ENCODE measurements at places on chromosomes 1 and 21. TPM values are rescaled to one million over a fixed set of nuclear protein-coding genes. Genes with fewer than 3 reads are reported as not detected.

GRCh38 chr1:107138767-107139445 lies 1.9 kb upstream of the NTNG1 start:
- no peak for DNase-seq
- H3K27ac ChIP-seq = no peak overlapping the region
- no peaks in the 10 kb centered on the region for H3K36me3 ChIP-seq
- H3K4me3 ChIP-seq = no peak overlapping the region
- H3K4me1 ChIP-seq = peaks cover 19% of the 10 kb centered on the region
- peaks cover 13% of the 10 kb centered on the region for H3K27me3 ChIP-seq

- DNase-seq = no peak
- H3K4me1 ChIP-seq = peaks cover 23% of the 10 kb centered on the region
- H3K36me3 ChIP-seq = no peaks in the 10 kb centered on the region
- no peak overlapping the region for H3K27ac ChIP-seq
Observed at GRCh38 chr1:33275195-33275594, 18.9 kb downstream of the ZNF362 start.

DNA sequence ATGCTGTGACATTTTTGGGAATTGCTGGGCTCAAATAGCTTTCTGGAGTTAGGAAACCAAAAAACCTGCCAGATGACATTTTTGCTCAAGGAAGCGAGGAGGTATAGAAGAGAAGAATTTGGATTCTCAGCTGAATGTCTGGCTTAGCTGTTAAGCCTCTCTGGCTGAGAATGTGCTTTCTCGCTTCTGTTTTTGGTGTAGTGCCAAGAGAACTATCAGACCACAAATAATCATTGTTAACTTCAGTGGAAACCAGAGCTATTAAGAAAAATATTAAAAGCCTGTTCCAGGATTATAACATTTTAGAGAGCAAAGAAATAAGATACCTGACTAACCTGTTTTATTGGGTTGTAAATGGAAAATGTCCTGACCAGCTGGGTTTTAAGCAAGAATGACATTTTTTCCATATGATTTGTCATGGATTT lies 39.5 kb upstream of the DIPK1A start:
- H3K27ac ChIP-seq = no peak overlapping the region
- no peak overlapping the region for H3K4me3 ChIP-seq
- H3K36me3 ChIP-seq = no peaks in the 10 kb centered on the region
- no peak for DNase-seq
- H3K4me1 ChIP-seq = no peaks in the 10 kb centered on the region

GRCh38 chr1:2019172-2019543 lies at the start of gene GABRD:
Gene GABRD (plus strand): TSS chr1:2019345. CDS start chr1:2019424, 79 bp downstream.
- no peaks in the 10 kb centered on the region for H3K36me3 ChIP-seq
- H3K27me3 ChIP-seq = peaks cover 27% of the 10 kb centered on the region
- no peak within 1 kb of the TSS for H3K27ac ChIP-seq
- peaks cover 12% of the 10 kb centered on the region for H3K4me1 ChIP-seq

DNA sequence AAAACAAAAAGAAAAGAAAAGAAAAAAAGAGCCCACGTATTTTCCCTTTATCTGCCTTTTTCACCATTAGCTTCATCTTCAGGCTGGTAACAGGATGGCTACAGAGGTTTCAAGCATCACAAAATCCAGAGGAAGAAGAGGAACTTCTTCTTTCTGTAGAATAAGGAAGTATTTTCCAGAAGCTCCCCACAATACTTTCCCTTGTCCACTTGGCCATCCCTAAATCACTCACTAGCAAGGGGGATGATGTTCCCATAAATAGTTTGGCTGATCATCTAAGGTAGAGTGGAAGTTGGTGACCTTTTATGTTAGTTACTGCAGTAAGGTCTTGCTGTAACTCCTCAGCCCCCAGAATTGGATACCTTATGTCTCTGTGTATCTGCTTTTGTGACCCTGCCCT lies 45.1 kb upstream of the RNF11 start:
- H3K4me1 ChIP-seq = no peaks in the 10 kb centered on the region
- H3K4me3 ChIP-seq = no peak overlapping the region
- no peak for DNase-seq
- H3K36me3 ChIP-seq = no peaks in the 10 kb centered on the region
- no peaks in the 10 kb centered on the region for H3K27me3 ChIP-seq
- no peak overlapping the region for H3K27ac ChIP-seq

DNA sequence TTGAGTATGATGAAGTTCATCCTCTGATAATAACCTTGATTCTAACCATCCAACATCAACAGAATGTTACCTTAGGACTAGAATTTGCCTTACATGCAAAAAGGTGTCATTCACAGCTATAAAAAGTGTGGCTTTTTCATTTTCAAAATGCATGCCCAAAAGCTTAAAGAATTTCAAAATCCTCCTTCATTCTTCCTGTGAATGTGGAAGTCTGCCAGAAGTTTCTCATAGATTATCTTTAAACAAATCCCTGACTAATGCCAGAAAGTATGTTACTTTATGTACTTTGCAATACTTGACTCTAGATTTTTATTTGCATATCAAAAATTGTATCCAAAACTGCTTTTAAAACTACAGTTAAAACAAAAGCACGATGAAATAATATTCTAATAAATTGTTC lies 270.6 kb upstream of the ZRANB2 start:
- H3K4me1 ChIP-seq = no peaks in the 10 kb centered on the region
- no peak overlapping the region for H3K4me3 ChIP-seq
- H3K27me3 ChIP-seq = no peaks in the 10 kb centered on the region
- no peaks in the 10 kb centered on the region for H3K36me3 ChIP-seq

DNA sequence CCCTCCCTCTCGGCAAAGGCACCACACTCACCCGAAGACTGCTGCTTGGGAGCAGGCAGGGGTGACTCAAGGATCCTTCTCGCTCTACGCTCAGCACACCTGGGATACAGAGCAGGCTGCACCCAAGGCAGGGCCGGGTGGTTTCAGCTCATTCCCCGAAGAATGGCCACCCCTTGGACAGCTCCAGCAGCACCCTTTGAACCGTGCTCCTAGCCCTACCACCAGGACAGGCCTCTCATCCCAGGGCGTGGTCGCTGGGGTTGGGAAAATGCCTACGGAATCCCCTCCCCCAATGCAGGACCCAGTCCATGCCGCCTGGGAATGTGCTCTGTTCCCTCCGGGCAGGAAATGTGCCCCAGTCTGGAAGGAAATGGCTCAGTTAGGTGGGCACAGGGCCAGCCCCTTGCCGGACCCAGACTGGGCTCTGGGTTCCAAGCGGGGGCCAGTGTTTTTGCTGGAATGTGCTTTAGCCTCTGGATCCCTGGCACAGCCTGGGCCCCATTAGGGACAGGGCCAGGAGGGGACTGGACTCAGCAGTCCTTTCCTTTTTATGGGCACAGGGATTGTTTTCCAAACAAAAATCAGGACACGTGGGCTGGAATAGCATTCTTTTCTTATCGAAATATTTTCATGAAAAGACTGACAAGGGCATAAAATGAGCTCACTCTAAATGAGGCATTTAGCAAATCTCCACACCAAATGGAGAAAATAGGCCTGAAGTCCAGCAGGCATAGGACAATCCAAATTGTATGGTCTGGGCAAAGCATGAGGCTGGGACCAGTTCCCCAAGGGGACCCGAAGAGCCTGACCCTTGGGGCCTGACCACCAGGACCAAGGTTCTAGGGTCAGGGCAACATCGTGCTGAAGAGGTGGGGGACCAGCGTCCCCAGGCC lies 7.3 kb downstream of the TMEM82 start:
- no peak overlapping the region for H3K27ac ChIP-seq
- no peaks in the 10 kb centered on the region for H3K4me1 ChIP-seq
- H3K36me3 ChIP-seq = no peaks in the 10 kb centered on the region
- H3K4me3 ChIP-seq = no peak overlapping the region
- H3K27me3 ChIP-seq = no peaks in the 10 kb centered on the region

DNA sequence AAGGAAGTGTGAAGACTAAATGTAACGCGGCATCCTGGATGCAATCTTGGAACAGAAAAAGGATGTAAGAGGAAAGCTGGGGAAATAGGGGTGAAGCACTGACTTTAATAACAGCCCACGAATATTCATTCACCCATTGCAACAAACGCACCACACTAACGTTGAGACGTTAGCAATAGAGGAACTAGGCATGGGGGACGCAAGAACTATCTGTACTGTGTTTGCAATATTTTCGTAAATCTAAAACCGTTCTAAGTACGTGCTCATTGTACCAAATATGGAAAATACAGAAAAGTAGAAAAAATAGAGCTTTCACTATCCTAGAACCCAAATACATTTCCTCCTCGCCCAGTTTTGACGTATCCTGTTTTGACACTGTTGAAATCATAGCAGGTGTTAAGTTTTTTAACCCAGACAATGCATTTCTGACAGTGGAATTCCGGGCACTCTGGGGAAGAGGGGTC lies 3.9 kb downstream of the LAPTM5 start:
- peaks cover 84% of the 10 kb centered on the region for H3K4me1 ChIP-seq
- H3K27ac ChIP-seq = peak overlapping the region; percentile 92
- peaks cover 9% of the 10 kb centered on the region for H3K36me3 ChIP-seq
- H3K27me3 ChIP-seq = no peaks in the 10 kb centered on the region
- peak overlapping the region; percentile 96 for H3K4me3 ChIP-seq
- no peak for DNase-seq

- H3K27ac ChIP-seq = no peak overlapping the region
- peaks cover 35% of the 10 kb centered on the region for H3K4me1 ChIP-seq
- no peaks in the 10 kb centered on the region for H3K27me3 ChIP-seq
- H3K4me3 ChIP-seq = no peak overlapping the region
Observed at GRCh38 chr21:26072666-26073615, 97.6 kb downstream of the APP start.

DNA sequence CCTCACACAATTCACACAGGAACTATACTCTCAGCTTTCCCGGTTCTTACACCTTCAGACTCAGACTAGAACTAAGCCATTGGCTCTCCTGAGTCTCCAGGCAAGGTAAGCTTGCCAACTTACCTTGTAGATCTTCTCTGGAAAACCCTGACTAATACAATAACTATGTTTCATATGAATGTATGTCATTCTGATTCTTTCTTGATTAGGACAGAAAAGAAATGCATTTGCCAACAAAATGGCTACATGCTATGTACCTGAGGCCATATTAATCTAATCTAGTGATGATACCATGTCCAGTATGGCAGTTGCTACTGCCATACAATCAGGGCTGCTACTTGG lies 9.8 kb upstream of the ZSWIM5 start:
- no peaks in the 10 kb centered on the region for H3K27me3 ChIP-seq
- no peak overlapping the region for H3K4me3 ChIP-seq

- no peak overlapping the region for H3K27ac ChIP-seq
- H3K27me3 ChIP-seq = no peaks in the 10 kb centered on the region
- no peak overlapping the region for H3K4me3 ChIP-seq
- DNase-seq = no peak
Observed at GRCh38 chr1:76281306-76281705, 206.8 kb downstream of the ST6GALNAC3 start.

- H3K27ac ChIP-seq = no peak overlapping the region
- H3K27me3 ChIP-seq = no peaks in the 10 kb centered on the region
- H3K4me3 ChIP-seq = no peak overlapping the region
- no peaks in the 10 kb centered on the region for H3K36me3 ChIP-seq
- DNase-seq = no peak
- H3K4me1 ChIP-seq = no peaks in the 10 kb centered on the region
Observed at GRCh38 chr1:30668546-30669327, 54.6 kb downstream of the MATN1 start.

DNA sequence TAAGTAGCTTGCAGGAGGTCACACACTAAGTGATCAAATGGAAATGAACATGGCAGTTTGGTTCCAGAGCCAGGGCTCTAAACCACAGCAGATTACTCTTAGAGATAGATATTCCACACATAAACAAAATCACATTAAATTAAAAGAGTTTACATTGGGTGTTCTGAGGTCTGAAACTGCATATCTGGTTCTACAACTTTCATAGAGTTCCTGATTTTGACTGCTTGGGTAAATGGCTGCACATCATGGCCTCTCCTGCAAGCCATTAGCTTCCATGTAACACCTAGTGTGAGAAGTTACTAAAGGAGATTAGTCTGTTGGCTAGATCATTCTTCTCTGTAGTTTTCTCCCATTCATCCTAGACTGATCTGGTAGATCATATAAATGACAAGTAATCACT lies 12.8 kb upstream of the XCL2 start:
- no peak overlapping the region for H3K27ac ChIP-seq
- no peaks in the 10 kb centered on the region for H3K4me1 ChIP-seq
- H3K36me3 ChIP-seq = no peaks in the 10 kb centered on the region
- DNase-seq = no peak
- no peaks in the 10 kb centered on the region for H3K27me3 ChIP-seq

DNA sequence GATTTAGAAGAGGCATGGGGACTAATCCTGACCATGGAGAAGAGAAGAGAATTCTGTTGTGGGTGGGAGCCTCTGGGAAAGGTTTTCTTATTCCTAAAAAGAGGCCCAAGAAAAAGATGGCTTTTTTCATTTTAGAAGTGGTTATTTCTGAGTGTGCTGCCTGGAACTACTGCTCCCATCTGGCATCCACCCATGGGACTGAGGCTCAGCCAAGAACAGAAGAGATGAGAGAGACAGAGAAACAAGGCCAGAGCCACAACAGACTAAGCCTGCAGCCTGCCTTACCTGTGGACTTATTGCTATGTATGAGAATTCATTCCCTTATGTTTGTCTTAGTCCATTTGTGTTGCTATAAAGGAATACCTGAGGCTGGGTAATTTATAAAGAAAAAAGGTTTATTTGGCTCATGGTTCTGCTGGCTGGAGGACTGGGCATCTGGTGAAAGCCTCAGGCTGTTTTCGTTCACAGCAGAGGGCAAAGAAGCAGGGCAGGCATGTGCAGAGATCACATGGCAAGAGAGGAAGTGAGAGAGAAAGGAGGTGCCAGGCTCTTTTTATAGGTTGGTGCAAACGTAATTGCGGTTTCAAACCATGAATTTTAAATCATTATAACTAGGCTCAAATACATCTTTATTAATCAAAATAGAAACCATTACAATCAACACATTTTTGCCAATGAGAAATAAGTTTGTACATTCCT lies 57.5 kb upstream of the PRDM2 start:
- no peak for DNase-seq
- H3K36me3 ChIP-seq = no peaks in the 10 kb centered on the region
- no peaks in the 10 kb centered on the region for H3K27me3 ChIP-seq
- H3K4me1 ChIP-seq = no peaks in the 10 kb centered on the region

DNA sequence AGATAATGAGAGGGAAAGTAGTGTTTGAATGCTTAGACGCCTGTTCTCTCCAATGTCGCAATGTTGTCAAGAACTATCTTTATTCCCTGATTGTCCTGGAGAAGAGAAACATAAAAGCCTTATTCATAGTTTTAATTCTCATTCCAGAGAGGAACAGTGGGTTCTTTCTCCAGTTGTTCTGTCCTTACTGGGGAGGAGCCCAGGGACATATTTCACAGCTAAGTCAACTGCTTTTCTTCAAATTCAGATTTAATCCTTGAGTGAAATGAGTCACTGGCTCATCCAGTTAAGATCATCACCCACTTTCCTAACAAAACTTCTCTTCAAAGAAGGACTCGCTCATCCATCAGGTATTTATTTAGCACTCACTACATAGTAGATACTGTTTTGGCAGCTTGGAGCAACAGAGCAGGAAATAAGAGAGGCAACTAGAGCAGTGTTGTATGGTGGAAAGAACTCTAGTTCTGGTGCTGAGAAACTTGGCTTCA lies 365.7 kb upstream of the USP24 start:
- no peak overlapping the region for H3K27ac ChIP-seq
- H3K4me1 ChIP-seq = no peaks in the 10 kb centered on the region
- H3K27me3 ChIP-seq = no peaks in the 10 kb centered on the region
- no peak overlapping the region for H3K4me3 ChIP-seq
- no peaks in the 10 kb centered on the region for H3K36me3 ChIP-seq

Gene IL19
- not detected for polyA plus RNA-seq

Gene OR2L3
- polyA plus RNA-seq = not detected

Gene SLC6A17
- polyA plus RNA-seq = not detected

Gene SEMA4A
- 1.3 TPM for polyA plus RNA-seq

Gene RHEX
- polyA plus RNA-seq = not detected

Gene FAM151A
- polyA plus RNA-seq = not detected

Gene GFI1
- 12.1 TPM for polyA plus RNA-seq

Gene LIN28A
- polyA plus RNA-seq = not detected

Gene HES4
- polyA plus RNA-seq = not detected

All from CD4-positive, alpha-beta memory T cell (primary cell).